Motor neuron (in vitro differentiated cells): ENCODE measurements at places on chromosomes 5 and 9. TPM values are rescaled to one million over a fixed set of nuclear protein-coding genes. Genes with fewer than 3 reads are reported as not detected.

DNA sequence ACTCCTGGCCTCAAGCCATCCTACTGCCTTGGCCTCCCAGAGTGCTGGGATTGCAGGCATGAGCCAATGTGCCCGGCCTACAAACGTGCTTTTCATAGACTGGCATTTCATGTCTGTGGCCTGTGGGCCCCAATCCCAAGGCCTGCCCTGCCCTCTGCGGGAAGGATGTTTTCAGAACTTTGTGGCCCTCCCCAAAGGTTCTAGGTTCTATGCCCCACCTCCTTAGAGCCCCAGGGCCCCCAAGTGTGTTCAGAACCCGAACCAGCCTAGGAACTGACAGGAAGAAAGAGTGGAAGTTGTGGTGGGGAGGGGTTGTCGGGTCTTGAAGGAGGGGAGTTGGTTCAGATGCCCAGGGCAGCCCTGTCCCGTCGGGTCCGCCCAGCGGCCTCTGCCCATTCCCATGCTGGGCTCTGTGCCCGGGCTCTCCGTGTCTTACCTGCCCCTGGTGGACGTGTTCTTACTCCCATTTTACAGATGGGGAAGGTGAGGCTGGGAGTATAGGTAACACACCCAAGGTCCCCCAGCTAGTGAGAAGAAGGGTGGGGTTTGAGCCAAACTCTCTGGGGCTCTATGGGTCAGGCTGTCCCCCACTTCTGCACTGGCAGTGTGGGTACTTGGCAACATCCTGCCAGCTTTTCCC lies 175.8 kb upstream of the IER5L start:
- ATAC-seq = no peak

DNA sequence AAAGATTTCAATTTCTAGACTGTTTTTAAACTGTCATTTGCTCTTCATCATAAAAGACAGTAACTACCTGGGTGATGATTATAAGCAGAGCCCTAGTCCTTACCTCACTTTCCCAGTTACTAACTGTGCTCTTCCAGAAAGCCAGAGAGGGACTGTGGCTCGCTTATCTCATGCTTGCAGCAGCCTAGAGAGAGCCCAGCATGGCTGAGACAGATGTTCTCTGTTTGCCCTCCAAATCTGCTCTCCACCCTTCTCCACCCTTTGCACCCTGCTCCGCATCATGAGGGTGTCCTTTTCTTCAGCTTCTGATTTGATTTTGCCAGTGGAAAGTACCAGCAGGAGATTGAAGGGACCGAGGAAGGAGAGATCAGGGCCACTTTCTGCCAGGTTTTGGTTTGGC lies 61.2 kb upstream of the SELENOP start:
- no peak for ATAC-seq

Gene FCN1
- 0.05 and 0.13 TPM in 2 replicates for total RNA-seq

DNA sequence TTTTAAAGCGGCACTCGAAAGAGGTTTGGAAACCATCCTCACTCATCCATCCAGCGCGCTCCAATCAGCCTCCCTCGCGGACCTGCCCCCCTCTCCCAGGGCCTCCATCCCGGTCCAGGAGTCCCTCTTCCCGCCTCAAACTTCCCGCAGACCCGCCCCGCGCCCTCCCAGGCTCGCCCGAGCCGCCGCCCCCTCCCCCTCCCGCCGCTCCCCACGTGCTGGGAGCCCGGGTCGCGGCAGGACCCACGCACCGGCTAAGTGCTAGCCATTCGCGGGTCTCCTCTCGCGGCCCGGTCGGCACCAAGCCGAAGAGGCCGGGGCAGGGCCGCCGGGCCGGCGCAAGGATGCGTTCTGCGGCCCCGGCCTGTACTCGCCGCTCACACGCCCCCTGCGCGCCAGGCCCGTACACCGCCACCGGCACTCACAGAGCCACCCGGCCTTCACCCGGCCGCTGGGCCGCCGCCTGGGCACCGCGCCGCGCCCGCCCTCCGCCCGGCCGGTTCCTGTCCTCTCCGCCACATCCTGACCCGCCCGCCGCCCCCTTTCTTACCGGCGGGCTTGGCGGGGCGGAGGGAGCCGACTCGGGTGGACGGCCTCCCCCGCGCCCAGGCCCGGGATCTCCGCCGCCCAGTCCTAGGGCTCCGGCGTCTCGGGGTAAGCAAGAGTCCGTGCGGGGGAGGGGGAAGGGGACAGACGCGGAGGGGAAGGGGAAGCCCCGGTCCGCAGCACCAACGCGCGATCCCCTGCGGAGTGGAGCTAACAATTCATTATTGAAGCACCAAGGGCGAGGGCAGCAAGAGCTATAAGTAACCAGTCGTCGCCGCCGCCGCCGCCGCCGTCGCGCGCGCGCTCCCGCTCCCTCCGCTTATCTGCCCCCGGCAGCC lies 576 bp downstream of the CHD1 start:
- ATAC-seq = peak; percentile 22

Gene RNF208
- total RNA-seq = 2.5 and 3.5 TPM in 2 replicates
